GM04504 (cell line): ENCODE measurements at places on chromosomes 12 and 14.

GRCh38 chr12:109735825-109736551 is 22.4 kb downstream of the FAM222A start:
- no peak for DNase-seq

- no peak for DNase-seq
These were observed 74.4 kb downstream of the TMX1 start for GRCh38 chr14:51314321-51315015.

GRCh38 chr12:87150969-87151662 is 878.1 kb downstream of the C12orf50 start:
- no peak for DNase-seq

GRCh38 chr12:52004042-52004648 is 2.6 kb upstream of the TAMALIN start:
- DNase-seq: no peak

GRCh38 chr14:99887407-99887806 is 94.2 kb downstream of the EML1 start:
- no peak for DNase-seq

GRCh38 chr12:120162763-120163162 is 31.8 kb downstream of the GCN1 start:
- DNase-seq: no peak

GRCh38 chr12:88889326-88890110 is 309.2 kb upstream of the KITLG start:
- no peak for DNase-seq

- no peak for DNase-seq
These were observed 125.3 kb upstream of the PRMT8 start for GRCh38 chr12:3365463-3366411.

GRCh38 chr12:24919346-24920001 is 29.4 kb downstream of the BCAT1 start:
- DNase-seq: no peak

- peak; percentile 30 for DNase-seq
These were observed 277.6 kb downstream of the DPF3 start for GRCh38 chr14:72616294-72616693.

DNA sequence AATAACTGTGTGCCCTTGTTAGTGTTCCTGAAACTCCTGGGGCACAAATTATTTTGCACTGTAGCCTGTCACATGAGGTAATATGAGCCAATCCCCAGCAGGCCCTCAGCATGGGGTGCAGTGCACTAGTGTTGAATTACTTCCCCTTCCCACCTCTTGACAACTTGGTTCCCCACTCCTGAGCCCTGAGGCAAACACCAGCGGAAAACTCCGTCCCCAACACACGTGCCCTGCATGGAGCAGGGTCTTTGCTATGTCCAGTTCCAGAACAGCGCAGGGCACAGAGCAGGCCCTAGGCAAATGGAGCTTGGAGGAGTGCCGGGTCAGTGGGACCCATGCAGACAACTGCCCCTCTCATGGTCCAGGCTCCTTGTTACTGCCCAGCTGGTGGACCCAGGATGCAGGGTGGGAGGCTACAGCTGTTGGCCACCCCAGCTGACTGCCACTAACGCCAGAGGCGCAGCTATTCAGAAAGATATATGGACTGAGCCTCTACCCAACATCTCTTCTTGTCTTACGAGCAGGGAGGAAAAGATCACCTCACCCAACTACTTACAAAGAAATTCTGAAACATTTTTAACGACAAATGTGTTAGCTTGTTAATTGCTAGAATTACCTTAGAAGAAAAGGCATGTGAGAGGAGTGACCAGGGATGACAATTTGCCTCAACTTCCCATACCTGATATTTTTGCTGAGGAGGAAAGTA is 71.6 kb downstream of the NT5DC3 start:
- DNase-seq: no peak

DNA sequence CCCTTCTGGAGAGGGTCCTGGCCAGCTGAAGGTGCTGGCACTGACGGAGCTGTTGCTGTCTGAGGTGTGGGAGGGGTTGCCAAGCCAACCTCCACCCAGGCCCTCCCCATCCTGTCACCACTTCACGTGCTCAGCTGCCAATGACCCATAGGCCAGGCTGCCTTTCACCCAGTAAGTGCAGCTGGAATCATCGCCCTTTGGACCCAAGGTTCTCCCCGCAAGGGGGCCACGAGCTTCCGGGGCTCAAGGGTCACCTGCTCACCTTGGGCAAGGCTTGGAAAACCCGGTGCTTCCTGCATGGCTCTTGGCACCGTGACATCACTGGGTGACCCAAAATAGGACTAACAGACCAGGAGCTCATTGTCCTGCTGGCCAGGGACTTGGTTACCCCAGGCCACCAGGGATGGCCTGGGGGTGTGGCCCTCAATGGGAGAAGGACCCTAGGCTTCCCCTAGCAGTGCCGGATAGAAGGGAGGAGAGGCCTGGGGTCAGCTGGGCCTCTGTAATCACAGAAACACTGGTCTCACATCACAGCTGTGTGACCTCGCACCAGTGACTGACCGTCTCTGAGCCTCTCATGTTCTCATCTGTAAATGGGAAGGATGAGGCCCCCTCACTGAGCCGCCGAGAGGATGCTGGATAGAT is 51.3 kb downstream of the CCDC85C start:
- no peak for DNase-seq

GRCh38 chr12:98296462-98297079 is 218.8 kb upstream of the TMPO start:
- DNase-seq: no peak
